ENCODE measurements at places on chromosomes 16 and 17.

DNA sequence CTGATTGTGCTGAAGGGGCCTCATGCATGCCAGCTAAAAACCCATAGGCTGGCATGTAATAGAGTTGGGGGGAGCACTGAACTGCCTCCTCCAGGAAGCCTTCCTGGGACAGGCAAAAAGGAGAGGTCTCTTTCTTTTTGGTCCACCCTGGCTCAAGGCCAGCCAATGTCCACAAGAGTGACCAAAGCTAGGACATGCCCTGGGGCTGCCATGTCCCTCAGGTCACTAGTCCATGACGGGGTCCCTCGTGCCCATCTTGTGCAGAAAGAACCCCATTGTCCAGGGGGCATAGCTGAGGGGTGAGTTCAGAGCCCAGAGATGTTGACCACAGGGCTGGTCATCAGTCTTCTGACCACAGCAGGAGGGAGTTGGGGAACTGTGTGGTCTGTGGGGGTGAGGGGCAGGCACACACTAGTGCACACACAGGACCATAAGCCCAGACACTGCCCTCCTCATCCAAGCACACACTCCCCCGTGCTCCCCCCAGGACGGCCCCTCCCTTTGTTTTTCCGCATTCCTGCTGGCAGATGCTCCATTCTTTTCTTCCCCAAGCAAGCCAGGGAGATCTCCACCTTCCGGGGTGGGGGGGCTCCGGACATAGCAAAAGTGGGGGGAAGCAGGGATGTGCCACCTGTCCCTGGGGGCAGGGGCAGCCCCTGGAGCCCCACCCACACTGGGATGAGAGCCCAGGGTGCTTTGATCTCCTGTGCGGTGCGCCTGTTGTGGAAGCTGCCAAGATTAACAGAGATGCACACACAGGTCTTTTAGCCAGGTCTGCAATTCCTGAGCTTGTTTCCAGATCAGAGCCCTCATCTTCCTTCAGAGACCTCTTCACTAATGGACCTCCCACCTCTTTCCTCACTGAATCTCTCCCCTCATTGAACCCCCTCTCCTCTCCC is 25.2 kb upstream of the PHB1 start:
- no peak for DNase-seq

GRCh38 chr16:20803192-20803560 is 3.1 kb downstream of the ERI2 start:
- DNase-seq, result no peak

GRCh38 chr16:2881783-2882649 is 999 bp upstream of the FLYWCH2 start:
- peak; percentile 28 for DNase-seq

DNA sequence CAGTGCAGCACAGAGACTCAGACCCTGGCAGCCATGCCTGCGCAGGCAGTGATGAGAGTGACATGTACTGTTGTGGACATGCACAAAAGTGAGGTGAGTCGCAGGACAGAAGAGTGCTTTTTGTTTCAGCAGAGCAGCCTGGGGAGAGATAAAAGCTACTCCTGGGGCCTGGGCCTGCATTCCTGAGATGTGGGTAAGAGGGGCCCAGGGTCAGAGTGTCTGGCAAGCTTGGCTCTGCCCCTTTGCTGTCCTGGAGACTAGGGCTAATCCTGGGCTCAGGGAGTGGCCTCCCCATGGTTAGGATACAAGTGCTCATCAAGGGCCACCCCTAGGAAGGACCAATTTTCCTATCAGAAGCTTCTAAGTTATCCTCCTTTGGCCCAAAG is 4.8 kb upstream of the ERBB2 start:
- DNase-seq, result no peak

DNA sequence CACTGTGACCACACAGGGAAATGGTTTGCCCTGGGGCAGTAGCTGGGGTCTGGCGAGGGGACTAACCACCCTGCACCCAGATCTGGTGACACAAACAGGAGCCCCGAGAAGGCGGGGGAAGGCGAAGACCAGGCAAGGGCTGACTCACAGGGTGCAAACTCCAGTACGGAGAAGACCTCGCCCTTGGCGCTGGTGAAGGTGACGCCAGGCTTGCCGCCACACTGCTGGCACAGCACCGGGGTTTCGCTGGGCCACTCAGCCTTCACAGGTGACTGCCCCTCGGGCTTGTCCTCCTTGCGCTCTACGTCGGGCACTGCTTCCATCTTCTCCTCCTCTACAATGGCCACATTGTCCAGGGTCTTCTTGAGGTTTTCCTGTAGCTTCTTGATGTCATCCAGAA is 11.6 kb downstream of the SPHK1 start:
- DNase-seq, result no peak

- DNase-seq, result peak; percentile 82
These were observed 49.2 kb upstream of the CBFA2T3 start for GRCh38 chr16:89026121-89026612.

DNA sequence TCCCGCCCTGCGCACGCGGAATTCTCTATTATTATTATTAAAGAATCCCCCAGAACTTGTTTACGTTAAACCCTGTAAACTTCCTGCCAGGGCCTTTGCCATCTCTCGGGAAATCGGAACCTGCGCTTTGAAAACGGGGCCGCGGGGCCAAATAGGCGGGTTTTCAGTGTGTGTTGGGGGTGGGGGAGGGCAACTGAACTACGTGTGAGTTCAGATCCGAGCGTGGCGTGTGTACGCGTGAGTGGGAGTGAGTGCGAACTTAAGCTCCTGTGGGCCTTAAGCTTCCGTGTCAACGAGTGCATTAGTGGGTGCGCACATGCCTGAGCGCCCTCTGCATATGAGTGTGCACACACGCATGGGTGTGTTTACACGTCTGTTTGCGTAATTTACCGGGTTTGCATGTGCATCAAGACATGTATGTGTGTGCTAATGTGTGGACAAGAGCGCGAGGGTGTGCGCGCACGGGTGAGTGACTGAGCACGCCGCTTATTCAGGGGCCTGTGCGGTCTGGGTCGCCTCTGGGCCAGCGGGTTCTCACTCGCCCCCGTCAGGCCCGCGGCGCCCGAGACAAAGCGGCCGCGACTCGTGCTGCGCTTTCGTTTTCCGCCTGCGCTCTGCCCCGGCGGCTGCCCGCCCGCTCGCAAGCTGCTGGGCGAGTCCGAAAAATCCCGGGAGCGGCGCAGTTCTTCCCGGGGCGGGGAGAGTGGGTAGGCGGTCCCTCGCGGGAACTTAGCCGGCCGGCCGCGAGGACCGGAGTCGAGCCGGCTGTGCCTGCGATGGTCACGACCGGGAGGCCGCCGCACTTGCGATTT is 1.2 kb upstream of the FOXF1 start:
- no peak for DNase-seq

- DNase-seq, result no peak
These were observed 259.6 kb upstream of the KCNJ16 start for GRCh38 chr17:69815406-69815805.

GRCh38 chr17:7857713-7858521 is at the start of gene CYB5D1:
Gene CYB5D1 (plus strand): TSS chr17:7858003. CDS start chr17:7858135, 132 bp downstream.
- DNase-seq, result peak; percentile 89

- no peak for DNase-seq
These were observed 21.4 kb downstream of the RPS6KB1 start for GRCh38 chr17:59914274-59914854.

DNA sequence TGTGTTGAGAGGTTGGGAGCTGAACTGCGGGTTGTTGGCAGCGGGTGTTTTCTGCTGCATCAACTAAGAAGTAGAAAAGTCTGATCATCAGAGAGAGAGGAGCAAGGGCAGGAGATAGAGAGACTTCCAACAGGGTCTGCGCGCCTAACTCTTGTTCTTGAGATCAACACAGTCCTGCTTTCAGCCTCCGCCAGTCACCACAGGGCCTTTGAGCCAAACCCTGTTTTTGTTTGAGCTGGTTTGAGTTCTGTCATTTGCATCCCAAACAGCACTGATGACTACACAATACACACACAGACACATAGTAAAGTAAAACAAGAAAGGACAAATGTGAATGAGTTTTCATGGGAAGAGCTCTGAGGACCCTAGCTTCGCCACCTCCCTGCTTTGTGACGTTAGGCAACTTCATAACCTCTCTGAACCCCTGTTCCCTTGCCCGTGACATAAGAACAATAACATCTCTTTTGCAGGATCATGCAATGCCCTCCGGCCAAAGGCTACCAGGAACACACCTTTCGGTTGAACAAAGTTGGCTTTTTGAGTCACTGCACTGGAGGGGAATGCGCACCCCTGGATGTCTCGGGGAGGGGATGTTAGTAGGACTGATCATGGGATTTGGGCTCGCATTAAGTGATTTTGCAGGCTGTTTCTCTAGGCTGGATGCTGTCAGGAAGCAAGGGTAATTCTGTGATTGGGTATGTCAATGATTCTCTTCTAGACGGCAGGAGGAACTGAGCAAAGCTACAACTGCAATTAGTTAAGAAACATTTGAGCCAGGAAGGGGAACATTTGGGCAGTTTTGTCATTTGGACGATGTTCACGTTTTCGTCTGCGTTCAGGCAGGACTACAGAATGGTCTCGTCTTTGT is 92.3 kb downstream of the C16orf78 start:
- DNase-seq, result no peak

DNA sequence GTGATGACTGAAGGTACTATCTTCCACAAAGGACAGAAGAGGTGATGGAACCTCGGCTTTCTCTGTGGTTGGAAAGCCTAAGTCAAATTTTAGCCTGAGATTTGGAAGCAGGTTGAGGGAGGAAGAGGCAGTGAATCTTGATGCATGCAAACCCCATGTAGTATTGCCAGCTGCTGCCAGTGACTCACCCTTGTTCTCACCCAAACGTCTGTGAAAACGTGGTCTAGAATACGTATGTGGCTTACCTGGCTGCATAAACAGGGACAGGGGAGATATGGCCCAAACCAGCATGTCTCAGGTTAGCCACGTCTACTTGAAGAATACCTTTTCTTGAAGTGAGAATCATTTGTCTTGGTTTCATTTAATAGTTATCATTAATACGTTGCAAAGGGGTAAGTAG is 438.0 kb upstream of the MAF start:
- DNase-seq, result no peak

DNA sequence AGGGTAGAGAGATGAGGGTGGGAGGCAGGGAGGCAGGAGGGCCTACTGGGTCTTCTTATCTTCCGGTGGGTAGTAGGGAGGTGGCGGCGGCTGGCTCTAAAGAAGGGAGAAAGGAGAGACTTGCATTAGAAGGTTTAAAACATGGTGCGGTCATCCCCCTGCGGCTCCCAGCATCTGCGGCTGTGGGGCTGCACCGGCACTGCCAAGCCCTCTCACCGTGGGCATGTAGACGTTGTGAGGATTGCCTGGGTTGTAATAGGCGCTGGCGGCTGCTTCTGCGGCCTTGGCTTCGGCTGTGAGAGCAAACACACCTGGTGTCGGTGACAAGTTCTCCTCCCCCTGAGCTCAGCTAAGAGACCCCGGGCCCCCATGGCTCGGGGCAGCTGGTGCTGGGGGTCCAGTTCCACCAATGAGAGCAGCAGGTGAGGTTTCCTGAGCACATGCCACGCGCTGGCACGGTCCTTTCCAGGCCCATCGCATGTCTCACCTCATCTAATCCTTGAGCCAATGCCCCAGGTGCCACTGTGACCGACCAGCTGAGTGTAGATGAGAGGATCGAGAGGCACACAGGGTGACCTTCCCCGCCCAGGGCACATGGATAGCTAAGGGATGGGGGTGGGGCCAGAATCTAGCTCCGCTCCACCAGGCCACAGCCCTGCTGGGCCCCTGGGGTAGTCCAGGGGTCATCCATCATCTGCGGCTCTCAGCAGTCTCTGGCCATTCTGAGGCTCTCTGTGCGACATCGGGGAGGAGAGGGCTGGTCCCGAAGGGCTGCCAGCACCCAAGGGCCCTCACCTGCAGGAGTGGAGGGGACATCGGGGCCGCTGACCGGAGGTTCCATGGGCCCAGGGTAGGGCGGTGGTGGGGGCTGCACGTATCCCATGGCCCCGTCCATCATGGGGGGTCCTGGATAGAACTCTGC is 2.7 kb upstream of the UNC13D start:
- DNase-seq, result no peak

DNA sequence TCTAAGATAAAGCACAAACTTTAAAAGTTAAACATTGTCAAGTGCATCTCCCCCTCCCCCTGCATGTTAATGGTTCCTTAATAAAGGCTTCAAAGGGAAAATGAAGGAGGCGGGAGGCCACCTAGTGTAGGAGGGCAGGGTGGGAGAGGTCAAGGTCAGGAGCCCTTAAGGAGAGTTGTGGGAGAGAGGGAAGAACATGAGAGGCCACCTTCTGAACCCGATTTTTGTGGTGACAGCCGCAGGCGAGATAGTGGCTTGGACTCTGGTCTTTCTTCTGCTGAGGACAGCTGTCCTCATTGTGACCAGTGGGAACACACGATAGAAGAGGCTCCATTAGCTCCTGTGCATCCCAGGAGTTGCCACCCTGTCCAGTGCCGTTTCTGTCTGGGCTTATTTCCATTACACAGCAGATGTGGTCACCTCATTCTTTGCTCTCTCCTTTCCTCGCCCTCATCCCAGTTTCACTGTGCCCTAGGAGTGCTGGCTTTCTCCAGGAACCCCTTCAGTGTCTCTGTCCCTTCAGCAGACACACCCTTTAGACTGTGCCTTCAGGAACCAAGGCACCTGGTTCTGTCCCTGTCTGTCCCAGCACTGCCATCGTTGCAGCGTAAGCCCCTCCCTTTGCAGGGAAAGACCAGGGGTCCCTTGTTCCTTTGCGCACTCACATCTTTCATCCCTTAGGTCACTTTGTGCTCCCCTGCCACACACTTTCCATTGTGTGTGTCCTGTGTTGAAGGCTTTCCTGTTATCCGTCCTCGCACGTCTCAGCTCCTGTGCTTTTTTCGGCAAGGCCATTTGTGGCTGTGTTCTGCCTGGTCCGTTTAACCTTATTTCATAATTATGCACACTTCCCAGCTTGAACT is 7.5 kb downstream of the SEC14L1 start:
- no peak for DNase-seq

DNA sequence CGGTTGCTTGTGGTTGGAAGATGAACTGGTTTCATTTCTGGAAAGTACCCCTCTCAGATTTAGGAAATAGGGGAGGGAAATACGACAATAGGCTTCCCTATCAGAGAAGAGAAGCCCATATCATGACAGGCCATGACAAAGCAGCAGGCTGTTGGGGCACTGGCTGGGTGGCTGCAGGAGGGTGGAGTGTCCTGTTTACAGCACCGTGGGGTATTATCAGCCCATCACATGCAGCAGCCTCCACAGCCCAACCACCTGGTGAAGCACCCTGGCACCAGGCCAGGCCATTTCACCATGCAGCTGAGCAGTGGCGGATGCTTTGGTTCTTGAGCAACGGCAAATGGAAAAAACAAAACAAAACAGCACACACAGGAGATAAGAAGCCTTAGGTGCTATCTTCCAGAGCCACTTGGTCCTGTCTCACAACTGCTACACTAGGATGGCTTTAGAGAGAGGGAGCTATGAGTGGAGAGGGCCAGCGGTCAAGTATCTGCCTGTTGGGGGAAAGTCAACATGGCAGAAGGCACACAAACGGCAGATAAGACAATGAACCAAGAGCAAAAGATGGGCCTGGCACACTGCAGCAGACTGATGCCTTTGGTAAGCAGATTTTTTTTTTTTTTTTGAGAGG is 24.2 kb downstream of the FAM117A start:
- peak; percentile 81 for DNase-seq
